Renal cortex interstitium (tissue), 15 donors: ENCODE measurements at places on chromosomes 1 and 21. TPM values are rescaled to one million over a fixed set of nuclear protein-coding genes. Genes with fewer than 3 reads are reported as not detected.

NFYC gene
- polyA plus RNA-seq: 101 TPM

BSND gene
- 4.2 TPM for polyA plus RNA-seq

NLRP3 gene
- polyA plus RNA-seq: 1.0 TPM

AMY2A gene
- polyA plus RNA-seq: not detected

FTCD gene
- 39.2 TPM for polyA plus RNA-seq

MROH7 gene
- polyA plus RNA-seq: 2.4 TPM

SYCP1 gene
- polyA plus RNA-seq: 0.44 TPM

OR2L3 gene
- not detected for polyA plus RNA-seq

PRRX1 gene
- polyA plus RNA-seq: 1.2 TPM

GNG4 gene
- 3.7 TPM for polyA plus RNA-seq

KCNA2 gene
- polyA plus RNA-seq: 0.36 TPM
